ENCODE measurements at places on chromosomes 7 and 10.

GRCh38 chr7:118648002-118648401 is 423.5 kb downstream of the ANKRD7 start:
- no peak for DNase-seq

DNA sequence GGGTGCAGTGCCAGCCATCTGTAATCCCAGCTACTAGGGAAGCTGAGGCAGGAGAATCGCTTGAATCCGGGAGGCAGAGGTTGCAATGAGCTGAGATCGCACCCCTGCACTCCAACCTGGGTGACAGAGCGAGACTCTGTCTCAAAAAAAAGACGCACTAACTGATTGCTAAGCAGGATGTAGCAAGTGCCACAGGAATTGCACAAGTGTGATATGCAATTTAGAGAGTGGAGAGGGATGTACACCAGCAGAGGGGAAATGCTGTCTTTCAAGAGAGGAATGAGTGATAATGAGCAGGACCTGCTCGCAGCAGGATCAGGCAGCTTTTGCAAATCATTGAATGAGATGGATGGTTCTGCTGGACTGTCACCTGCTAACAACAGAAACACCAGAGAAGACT is 13.3 kb upstream of the SLC16A12 start:
- DNase-seq = no peak

DNA sequence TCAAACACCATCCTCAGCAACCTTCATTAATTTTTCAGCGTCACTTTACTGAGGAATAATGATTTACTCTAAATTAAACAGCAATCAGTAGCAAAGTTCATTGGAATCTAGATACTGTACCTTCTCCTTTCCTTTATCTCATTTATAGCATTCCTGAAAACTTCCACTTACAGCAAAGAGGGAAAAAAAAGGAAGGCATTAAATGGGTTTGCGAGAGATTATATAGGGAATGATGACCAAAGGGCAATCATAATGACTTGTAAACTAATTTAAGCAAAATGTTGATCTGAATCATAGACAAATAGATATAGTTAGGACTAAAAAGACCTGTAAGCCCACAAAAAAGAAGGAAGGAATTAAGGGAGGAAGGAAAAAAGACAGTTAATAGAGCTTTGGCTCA is 42.0 kb downstream of the IPMK start:
- no peak for DNase-seq

GRCh38 chr10:69516316-69516715 is 56.9 kb downstream of the NEUROG3 start:
- DNase-seq = no peak

GRCh38 chr7:110568932-110569331 is 522.0 kb upstream of the LRRN3 start:
- DNase-seq = no peak

DNA sequence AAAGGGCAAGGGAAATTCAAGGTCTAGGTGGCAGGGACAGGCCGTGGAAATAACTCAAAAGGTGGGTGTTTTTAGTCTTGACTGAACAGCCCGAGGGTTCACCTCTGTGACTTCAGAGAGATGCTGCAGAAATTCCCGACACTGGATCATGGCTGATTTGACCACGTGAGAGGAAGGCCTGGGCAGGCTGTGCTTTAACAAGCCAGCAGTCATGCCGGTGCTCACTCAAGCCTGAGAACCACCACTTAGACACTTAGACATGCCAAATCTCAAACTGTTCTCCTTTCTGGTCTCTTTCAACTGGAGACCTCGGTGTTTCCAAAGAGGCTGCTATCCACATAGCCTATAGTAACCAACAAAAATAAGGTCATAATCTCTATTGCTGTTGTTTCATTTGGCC is 15.4 kb downstream of the TECTB start:
- no peak for DNase-seq

- no peak for DNase-seq
Observed at GRCh38 chr10:108374991-108375390, 1210.5 kb upstream of the SORCS1 start.

- DNase-seq = no peak
Observed at GRCh38 chr10:117542706-117543224, at the start of gene EMX2. EMX2 (plus strand) TSS chr10:117542746; CDS start chr10:117543268, 522 bp downstream.

DNA sequence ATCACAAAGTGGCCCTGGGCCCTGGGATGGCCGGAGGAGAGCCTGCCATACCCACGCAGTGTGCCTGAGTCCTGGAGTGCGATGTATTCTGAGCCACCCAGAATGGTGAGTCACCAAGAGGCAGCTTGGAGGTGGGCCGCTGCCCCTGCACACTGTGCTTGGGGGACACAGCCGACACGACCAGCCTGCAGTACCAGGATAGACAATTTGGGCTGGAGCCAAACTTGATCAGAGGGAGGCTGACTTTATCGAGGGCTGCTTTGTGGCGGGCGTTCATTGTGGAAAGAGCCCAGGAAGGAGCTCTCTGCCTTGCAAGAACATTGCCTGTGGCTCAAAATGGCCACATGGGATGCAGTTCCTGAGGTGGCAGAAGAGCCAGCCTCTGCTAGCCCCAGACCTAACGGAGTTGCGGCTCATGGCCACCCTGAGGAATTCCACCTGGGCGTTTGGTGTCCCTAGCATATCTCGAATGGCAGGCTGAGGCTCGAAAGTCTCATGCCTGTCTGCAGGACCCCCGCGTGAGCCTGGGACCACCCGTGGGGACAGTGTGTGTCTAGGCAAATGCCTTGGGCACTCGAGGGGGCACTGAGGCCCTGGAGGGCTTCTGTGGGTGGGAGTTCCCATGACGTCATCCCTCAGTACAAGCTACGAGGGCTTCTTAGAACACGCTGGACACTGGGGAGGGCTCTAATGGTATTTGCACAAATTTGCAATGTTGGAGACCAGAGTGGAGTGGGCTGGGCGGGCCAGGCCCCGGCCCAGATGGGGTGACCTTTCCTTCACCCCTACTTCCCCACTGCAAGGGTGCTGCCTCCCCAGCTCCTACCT is 79.7 kb downstream of the LHPP start:
- no peak for DNase-seq

DNA sequence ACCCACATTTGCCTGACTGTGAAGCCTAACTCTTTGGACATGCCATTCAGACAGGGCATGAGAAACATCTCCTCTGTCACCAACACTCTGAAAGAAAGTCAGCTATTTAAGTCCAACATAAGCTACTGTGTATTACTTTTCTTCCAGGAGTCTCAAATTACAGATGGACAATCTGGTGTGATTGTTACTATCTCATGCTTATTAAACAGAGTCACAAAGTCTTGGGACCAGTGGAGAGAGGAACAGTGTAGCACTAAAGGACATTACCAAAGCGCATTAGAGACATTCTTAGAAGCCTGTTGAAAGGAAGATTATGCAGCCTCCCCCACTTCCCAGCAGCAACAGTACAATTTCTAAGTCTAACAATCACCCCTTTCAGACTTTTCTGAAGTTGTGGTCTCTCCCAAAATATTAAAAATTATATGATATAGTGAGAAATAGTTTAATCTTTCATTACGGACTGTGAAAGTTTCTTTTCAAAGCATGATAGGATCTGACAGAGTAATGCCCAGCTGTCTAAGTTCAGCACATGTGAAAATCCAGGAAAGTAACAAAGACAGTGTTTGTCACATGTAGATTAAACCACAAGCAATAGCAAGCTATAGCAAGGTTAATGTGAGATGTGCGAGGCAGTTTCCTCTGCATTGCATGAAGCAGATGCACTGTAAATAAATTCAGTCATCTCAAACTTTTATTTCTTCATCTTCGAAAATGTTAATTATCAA is 280.9 kb upstream of the FZD8 start:
- no peak for DNase-seq

DNA sequence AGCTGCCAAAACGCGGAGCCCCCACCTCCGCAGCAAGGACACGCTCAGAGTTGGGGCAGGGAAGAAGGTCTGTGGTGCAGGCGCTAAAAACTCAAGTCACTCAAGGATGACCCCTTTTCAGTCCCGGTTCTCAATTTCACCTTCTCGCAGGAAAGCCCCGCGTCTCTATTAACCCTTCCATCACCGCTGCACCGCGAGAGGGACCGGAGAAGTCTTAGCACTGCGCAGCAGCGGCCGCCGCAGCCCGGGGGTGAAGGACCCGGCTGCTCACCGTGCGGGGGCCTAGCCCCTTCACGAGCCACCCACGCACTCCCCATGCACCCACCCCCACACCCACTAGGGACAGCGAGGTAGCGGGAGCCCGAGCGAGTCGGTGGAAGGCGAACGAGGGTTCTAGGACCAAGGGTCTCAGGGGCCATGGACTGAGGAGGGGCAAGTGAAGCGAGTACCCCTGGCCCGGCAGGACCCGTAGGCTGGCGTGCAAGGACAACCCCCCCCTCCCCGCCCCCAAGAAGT is 162.9 kb downstream of the SH3PXD2A start:
- no peak for DNase-seq

DNA sequence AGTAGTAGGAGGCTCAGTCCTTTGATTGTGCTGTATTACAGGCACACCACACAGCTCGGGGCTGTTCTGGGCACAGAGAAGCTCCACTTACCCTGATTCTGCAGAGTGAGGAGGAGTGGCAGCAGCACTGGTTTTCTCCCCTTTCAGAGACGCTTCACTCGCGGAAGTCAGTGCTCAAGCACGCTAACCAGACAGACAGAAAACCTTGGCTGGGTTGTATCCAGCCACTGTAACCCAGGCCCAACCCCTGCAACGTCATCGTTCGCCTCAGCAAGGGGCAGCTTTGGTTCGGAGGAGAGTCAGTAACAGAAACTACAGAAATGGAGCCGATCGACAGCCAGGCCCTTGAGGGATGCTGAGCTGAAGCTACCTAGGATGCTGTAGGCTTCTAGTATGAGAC is 171.0 kb downstream of the SLC16A9 start:
- no peak for DNase-seq

GRCh38 chr10:81920213-81920829 is 45.3 kb downstream of the NRG3 start:
- no peak for DNase-seq

GRCh38 chr10:98470850-98471249 is 24.1 kb upstream of the HPS1 start:
- no peak for DNase-seq

GRCh38 chr7:135650831-135651573 is 11.3 kb upstream of the STMP1 start:
- no peak for DNase-seq

- DNase-seq = no peak
Observed at GRCh38 chr10:78952686-78953085, 116.1 kb upstream of the ZMIZ1 start.

- DNase-seq = no peak
Observed at GRCh38 chr10:85413570-85413969, 953.0 kb downstream of the GRID1 start.

DNA sequence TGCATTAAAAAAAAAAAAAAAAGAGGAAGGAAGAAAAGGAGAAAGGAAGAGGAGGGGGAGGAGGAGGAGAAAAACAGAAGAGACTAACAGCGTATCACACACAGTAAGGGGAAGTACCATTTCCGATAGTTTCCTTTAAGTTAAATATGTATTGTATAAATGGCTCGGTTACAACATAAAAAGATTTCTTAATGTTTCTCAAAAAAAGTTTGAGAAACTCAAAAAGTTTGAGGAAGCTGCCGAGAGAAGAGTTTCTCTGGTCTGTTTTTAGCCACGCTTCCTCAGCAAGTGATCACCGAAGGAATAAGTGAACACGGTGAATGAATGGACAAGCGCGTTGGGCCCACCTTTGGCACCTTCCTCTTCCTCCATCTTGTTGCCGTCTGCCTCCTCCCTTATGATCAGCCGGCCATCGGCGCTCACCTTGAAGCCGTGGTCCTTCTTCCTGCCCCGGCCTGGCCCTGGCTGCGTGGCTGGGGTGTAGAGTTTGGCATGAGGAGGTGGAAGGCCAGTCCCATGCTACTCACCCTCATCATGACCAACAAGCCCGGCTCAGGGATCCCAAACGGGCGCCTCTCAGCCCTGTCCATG is 31.3 kb upstream of the FRAT2 start:
- no peak for DNase-seq

DNA sequence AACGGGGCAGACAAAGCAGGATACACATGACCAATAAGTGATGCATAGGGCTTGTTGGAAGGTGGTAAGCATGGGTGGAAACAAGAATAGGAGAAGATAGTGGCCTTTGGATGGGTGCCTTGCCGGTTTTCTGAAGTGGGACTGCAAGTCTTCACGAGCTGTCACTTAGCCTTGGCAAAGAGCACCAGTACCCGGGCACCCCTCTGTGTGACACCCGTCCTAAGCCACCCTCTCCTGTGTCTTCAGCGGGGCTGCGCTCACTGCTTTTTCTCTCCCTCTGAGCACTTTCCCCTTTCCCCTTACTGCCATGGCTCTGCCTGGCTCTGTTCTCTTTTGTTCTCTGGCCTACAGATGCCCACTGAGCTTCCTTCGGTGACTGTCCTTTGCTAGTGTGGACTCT is 399.7 kb upstream of the MKI67 start:
- no peak for DNase-seq

GRCh38 chr7:108529341-108529740 is 3.4 kb upstream of the PNPLA8 start:
- DNase-seq = no peak

DNA sequence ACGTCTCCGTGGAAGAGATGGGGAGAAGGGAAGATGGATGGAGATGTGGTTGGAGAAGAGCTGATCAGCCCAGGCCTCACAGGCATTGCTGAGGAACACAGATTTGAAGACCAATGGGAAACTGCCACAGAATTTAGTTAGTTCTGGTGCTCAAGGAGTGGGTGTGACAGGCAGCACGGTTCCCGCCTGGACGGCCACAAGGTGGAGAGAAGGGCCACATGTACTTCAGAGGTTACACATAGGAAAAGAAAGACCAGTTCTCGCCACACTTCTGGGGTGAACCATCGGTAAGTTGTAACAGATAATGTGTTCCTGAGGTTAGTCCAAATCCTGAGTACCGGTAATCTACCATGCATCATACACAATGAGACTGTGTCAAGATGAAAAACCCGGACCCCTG is 29.5 kb upstream of the GJD4 start:
- no peak for DNase-seq

DNA sequence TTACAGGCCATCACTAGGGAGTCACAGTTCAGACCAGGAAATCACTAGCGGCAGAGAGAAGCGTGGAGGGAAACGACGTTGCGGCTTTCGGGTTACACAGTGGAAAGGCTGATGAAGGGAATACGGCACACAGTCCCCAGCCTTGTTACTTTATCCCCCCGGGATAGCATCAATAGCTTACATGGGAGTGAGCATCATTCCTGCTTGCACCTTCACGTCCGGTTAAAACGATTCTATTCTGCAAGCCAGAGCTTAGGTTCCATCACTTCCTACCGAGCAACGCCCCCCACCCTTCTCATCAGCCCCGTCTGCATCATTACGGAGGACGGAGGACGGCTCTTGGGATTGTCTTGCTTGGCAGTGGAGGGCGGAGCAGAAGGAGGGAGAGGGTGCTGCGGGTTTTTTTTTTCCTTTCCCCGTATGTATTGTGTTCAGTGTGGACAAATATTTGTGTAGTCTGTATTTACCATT is 124.9 kb downstream of the CLEC2L start:
- no peak for DNase-seq

Data from AG04450 (cell line).